Left hindlimb (tissue), 1 donor: ENCODE measurements at places on chromosomes 5 and 9.

DNA sequence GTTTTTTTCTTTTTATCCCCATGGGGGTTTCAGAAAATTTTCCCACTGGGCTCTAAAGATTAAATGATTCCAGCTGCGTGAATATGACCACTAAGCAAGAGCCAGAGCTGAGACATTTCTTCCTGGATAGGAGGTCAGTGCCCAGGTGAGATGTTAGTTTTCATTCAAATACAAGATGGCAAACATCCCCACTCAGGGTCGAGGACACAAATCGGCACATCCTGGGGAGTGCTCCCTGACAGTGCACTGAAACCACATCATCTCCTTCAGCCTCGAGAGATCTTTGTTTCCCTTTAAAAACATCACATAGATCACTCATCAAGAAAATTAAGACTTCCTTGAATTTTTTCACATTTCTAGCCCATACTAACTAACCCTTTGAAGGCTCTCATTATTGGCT lies 273.2 kb upstream of the PANK3 start:
- no peak for DNase-seq

DNA sequence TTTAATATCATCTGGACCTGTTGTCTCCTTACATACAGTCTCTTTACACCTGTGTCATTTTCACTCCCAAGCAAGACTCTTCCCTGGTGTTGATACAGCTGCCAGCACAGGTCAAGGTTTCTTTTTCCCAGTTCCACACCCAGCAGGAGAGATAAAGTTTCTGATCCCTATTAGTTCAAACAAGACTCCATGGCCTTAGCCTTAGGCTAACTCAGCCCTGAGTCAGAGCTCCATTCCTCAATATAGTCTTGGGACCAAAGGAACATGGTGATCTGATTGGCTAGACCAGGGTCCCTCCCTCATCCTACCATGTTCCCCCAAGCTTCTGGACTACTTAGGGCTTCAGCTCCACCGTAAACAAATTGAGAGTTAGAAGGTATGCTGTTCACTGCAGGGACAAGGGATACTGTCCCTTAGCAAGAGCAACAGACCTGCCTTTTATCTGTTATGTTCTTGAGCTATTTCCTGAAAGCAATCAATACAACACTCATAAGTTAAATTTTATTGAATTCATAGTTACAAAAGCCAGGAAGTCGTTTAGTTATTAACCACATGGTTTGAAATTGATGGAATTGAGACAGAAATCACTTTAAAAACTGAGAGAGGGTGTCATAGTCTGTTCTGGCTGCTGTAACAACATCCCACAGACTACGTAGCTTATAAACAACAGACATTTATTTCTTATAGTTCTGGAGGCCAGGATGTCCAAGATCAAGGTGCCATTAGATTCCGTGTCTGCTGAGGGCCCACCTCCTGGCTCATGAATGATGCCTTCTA lies 20.5 kb downstream of the SLC1A1 start:
- no peak for DNase-seq

DNA sequence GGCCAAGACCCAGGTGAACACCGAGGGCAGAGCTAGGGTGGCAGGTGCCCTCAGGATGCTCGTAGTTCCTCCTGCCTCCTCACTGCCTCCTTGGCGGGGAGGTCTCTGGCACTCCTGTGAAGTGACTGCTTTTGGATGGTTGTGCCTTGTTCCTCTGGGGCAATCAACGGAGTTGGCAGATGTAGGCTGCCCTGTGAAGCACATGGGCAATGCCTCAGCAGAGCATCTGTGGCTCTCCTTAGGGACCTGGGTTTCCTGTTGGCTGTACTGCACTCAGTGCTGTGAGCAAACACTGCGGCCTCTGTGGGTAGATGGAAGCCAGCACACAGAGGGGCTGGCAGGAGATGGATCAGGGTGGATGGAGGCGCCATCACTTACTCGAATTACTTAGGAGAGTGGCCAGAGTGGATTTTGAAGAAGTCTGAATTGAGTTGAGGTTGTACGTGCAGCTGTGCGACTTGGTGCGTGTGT lies 71.4 kb upstream of the COL5A1 start:
- peak; percentile 87 for DNase-seq

DNA sequence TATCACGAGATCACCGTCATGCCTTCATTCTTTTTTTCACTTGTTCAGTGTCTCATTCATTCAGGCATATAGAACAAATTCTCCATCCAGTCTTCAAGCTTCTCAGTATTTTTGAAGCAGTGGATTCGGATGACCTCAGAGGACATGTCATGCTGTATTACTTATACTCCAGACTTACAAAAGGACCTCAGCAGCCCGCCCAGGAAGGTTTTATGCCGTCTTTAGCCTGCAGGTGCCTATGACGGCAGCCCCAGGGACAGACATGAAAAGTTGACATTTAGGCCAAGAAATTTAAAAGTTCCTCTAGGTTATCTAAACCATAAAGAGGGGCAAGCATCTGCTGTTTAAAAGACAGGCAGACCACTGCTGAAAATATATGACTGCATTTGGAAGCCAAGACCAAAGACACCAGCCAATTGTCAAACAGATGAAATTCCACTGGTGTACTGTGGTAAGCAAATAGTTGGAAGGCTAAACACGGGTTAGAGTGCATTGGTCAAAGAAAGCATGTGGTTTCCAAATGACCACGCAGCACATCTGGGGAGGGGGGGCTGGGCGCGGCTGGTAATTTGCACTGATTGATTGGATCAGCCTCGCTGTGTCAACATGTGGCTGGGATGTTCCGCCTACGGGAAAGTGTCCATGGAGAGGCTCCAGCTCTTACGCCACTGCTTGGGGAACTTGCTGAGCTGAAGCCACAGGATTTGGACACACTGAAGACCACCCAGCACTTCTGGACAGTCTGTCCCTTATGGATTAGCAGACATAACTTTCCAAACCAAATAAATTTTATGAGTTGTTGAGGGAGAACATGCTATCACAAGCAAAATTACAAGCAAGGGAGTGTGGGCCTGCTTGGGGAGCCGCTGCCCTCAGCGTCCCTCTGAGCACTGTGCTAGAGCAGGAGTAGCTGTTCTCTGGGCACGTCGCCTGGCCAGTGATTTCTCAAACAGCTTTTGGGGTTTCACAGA lies 173.6 kb downstream of the FANCC start:
- DNase-seq = peak; percentile 96

DNA sequence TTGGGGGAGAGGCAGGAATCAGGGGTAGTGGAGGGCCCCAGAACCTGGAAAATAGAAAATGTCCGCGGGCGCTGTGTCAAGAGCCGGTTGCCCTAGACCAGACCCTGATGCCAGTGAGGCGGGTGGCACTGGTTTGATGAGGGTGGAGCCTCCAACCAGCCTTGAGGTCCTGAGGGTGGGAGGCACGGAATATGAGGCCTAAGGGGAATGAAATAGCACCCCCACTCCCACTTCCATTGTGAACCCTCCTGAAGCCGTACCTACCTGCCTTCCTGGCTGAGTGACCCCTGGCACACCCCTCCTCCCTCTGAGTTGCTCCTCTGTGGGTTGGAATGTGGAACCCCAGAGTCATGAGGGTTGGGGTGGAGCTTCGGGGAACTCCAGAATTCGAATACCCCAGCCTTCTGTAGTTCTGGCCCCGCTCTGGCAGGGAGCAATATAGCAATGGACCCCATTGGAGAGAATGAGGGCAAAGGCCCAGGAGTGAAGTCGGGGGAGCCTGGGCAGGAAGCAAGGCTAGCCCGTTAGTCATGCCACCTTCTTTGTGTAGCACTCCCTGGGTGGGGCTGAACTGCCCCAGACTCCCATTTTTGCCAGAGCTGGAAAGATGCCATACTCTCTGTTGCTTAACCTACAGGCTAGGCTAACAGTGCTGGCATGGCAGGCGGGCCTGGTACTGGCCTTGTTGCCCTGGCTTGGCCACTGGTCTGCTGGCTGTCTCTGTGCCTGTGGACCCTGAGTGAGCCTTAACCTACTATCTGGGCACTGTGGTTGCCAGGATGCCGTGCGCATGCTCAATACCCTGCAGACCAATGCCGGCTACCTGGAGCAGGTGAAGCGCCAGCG lies 1.0 kb downstream of the FPGS start:
- no peak for DNase-seq

- DNase-seq = peak; percentile 59
Measured at GRCh38 chr5:179805529-179806249, 977 bp downstream of the MGAT4B start.

- DNase-seq = no peak
Measured at GRCh38 chr5:130773813-130774212, 391.2 kb downstream of the HINT1 start.

- peak; percentile 42 for DNase-seq
Measured at GRCh38 chr5:58773744-58774441, 191.0 kb downstream of the RAB3C start.

DNA sequence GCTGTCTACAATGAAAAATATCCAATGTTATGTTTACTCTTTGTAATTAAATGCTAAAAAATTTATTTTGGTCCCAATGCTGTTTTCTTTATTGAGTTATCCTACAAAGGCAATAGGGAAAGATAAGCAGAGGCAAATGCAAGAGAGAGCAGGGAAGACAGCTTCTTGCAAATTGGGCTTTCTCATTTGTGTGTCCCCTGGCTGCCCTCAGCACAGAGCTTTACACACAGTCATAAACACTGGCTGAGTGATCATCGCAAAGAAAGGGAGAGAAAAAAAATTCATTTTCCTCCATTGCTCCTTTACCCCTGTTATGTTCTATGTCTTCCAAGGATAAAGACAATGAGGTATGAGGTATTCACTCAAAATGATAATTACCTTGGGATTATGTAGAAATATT lies 2.3 kb upstream of the TSSK1B start:
- DNase-seq = peak; percentile 41

DNA sequence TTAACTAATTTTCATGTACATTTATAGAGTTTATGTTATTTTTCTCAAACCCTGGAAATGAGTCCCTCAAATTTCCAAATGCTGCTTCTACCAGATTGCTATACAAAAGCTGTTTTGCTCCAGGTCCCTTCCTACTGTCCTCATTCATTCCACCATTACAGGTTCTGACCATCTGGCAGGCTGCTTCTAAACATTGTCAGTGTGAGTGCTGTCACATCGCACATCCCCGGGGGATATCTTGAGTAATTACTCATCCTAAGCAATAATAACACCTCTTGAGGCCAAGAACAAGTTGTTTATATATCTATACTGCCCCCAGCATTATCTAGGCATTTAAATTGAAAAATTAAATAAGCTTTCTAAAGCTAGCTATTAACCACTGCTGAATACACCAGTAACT lies 1675.3 kb upstream of the CDH6 start:
- DNase-seq = no peak

DNA sequence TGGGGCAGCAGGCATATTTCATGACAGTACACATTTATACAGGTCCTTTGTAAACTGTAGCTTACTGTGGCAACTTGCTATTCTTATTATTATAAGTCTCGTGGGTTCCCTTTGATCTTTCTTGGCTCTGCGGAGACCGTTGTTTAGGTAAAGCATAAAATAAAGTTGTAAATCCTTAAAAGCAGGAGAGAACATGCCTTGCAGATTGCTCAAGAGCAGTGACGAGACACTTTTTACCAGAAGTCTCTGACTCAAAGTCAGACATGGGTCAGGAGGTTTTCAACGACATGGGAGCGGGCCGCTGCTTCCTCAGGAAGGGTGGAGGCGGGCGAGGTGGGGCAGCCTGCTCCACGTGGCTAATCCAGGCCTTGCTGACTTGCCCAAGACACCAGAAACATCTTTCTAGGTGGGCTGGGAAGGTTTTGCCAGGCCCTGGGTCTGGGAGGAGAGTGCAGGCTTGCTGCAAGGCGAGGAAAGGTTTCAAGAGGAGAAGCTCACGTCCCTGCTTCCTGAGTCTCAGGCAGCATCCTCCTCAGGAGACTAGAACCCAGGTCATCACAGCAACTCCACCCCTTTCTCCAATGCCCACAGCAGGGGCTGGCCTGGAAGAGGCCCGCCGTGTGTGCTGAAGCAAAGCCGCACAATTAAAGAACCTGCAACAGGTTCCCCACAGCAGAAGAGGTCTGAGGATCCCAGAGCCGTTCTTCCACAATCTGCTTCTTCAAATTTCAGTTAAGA lies 6.5 kb downstream of the TBC1D2 start:
- DNase-seq = no peak

DNA sequence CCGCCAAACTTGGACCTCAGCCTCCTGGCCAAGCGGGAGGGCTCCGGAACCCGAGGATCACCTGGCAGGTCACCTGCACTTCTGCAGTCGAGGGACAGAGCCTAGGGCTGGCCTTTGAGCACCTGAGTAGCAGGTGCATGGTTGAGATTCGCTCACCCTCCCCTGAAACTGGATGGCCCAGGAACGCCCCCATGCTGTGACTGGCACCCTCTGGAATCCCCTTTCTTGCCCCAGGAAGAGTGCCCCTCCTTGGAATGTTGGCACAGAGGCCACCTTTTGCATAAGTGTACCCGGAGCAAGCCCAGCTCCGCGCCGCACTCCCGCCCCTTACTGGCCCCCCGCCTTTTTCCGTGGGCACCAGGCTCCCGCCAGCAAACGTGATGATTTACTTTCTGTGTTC lies 112.5 kb upstream of the IER5L start:
- DNase-seq = no peak

- DNase-seq = no peak
Measured at GRCh38 chr9:78143281-78144007, 92.4 kb upstream of the CEP78 start.

DNA sequence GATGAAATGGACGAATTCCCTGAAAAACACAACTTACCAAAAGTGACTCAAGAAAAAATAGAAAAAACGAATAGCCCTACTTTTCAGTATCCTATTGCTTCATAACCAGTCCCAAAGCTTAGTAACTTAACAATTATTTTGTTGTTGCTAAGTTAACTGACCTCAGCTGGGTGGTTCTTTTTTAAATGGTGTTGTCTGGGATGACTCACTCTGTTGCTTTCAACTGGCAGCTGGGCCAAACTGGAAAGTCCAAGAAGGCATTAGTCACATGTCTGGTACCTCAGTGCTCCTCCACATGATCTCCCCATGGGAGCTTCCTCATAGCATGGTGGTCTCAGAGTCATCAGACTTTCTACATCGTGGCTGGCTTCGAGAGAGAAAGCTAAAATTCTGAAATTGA lies 47.8 kb upstream of the ADAMTS2 start:
- DNase-seq = no peak

DNA sequence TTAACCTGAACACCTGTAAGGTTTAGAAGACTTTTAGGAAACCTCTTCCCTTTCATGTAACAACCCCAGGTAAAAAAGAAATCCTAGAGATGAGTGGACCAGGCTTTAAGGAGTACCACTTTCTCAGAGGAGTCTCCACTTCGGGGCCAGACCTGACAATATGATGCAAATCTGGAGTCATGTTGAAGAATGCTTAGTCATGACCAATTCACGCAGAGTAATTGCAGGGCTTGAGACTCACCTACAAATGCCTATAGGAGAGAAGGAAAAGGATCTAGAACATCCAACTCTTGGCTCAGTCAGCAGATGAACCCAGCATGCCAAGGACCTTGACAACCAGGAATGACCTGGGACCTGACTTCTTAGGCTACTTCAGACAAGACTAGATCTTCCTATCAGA lies 235.4 kb downstream of the DOCK8 start:
- DNase-seq = no peak
